ENCODE measurements at places on chromosomes 12 and 14.
A peak's percentile ranks its signal among the peaks of the same experiment; 100 is the strongest.

DNA sequence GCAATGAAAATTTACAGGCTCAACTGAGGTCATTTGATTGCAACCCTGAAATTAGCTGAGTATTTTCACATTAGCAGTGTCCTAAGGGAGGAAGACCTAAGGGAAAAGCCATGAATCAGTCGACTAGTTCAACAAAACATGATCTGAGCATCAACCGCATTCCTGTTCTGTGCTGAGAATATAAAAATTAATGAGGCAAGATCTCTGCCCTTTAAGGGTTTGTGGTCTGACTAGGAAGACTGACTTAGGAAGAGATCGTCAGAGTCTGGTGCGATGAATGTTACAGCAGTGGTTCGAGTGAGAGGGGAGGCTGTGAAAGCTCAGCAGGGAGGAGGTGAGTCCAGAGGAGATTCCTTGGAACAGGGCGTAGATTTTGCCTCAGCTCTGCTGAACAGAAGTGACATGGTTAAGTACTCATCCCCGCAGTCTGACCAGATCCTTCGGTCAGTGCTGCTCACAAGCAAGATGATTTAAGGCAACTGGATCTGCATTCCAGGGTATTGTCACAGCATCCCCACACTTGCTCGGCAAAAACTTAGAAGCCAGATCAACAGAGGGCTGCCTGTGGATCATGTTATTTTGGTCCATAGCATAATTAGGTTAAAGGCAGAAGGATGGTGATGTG lies 49.6 kb downstream of the BMAL2 start:
- no peak for DNase-seq

DNA sequence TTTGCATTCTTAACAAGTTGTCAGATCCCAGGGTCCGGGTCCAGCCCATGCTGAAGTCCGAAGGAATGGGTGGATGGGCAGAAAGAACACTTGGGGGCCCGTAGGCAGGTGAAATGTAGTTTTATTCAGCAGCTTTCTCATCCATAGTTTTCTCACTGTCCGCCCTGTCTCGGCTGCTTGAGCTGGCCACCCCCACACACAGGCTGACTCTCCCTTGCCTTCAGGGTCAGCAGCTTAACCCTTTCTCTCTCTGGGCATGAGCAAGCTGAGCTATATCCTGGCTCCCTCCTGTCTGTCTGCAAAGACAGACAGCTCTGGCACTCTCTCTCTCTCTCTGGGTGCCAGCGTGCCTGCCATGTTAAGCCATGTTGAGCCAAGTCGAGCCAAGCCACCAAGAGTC lies 163.9 kb downstream of the PTCSC3 start:
- DNase-seq = no peak

DNA sequence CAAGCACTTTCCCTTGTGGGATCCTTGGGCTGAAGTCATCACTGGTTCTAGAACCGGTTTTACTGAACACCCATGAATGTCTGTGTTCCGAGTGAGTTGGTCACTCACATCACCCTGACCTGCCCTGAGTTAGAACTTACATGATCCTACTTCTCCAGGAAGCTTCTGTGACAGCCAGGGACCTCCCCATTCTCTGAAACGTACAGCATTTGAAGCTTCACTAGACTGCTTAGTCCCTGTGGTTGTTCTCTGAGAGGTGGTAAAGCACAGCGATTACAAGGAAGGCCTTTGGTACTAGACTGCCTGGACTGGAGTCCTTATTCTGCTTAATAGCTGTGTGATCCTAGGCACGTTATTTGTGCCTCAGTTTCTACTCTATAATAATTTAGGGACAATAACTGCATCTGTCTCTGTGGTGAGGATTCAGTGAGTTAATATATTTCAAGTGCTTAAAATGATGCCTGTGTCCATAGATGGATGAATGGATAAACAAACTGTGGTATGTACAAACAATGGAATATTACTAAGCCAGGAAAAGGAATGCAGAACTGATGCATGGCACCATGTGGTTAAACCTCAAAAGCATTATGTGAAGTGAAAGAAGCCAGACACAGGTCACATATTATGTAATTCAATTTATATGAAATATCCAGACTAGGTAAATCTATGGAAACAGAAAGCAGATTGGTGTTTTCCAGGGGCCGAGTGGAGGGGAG lies 54.7 kb upstream of the DDX11 start:
- no peak for DNase-seq

DNA sequence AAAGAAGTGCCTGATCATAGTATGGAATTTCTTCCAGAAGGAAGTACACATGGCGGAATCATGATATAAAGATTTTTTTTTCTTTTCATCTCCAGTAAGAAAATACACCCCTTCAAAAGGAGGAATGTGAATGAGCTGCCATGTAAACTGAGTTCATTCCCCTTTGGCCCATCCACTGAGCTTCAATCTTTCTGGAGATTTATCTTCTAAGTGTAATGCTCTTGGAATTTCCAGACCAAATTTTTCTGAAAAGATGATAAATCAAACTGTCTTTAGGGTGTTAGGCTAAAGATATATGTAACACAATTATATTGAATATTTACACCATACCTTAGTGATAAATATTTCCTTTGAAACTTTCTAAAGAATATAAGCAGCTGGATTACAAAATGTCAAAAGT lies 5.2 kb downstream of the DCN start:
- DNase-seq = no peak

DNA sequence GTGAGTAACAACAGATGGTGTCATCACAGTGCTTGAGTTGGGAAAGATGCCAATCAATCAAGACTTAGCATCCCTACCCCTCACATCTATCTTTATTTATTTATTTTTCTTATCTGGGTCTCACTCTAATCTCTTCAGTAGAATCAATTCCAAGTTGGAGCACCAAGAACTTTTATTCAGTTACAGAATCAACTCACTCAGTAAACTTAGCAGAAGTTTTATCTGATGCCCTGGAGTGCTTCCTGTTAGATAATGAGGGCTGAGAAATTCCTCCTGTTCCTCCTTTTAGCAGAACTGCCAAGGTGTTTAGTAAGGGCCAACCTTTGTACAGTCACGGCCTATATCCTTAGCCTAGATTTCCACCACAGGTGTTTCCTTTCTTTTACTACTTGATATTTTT lies 11.3 kb upstream of the SLC5A8 start:
- no peak for DNase-seq

DNA sequence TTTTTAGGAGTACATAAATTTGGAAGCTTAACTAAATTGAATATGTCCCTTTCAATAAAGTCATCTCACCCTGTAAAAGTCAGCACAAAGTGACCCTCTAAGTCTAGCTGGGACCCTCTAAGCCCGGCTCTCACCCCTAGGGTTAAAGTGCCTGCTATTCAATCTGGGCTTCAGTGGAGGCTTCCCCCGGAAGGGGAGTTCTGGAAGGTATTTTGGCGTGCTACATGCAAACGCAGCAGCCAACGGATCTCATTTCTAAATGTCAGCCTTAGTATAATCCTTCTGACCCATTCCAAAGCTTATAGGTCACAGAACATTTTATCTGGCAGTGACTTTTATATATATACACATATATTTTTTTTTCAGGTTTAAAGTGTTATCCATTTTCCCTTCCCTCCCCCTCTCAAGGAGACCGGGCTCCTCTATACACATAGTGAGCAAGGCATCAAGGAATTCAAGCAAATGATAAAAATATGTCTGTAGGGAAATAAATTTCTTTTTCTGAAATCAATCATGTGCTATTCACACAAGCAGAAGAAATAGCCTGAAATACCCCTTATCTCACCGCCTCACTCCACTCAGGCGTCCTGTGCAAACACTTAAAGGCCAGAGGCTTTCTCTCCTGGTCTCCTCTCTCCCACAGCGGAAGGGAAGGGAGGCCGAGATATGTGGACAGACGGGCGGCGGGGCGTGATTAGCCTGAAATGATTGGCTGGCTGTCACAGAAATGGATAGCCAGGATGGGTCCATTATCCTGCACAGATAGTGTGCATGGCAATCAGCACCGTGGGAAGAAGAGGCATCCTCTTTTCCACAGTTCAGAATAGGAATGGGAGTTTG lies 301.7 kb downstream of the GALC start:
- DNase-seq = no peak

DNA sequence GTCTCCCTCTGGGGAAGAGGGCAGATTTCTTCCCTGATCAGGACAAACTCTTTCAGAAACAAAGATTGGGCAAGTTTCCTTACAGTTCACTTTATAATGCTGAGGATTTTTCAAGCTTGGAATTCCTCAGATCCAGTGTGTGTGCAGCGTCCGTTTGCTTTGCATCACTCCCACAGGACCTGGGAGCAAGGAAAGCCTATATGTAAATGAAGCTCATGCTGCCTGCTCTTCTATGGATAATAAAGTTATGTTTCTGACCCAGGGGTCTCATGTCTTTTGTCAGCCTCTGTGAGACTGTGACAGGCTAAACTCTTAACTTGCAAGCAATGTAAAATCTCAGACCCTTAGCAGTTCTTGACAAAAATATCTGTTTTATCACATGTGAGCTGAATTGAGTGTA lies 41.6 kb downstream of the TRHDE start:
- no peak for DNase-seq

- DNase-seq = no peak
These were observed 81.2 kb downstream of the PITPNM2 start for GRCh38 chr12:123069436-123070266.

GRCh38 chr14:96055065-96055752 lies 16.0 kb downstream of the C14orf132 start:
- DNase-seq = no peak

DNA sequence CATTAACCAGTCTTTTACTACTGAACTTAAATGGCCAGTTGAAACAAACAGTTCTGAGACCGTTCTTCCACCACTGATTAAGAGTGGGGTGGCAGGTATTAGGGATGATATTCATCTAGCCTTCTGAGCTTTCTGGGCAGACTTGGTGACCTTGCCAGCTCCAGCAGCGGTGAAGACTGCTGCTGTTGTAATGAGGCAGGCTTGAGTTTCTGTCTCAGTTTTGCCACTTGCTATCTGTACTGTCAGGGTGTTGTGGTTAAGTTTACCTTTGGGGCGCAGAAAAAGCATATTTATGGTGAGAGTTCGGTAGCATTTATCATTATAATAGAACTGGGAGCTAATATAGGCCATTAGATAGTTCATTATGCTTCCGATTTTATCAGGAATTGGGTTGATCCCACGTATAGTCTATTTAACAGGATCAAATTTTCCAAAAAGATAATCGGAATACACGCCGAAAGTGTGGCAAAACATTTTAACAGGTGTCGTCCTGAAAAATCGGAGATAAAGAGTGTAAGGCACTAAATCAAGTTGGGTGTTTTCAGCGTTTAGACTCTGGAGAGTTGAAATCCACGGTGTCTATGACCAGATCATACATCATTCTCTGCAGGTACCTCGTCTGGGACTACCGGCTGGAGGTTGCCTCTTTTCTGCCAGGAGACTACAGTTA lies 688 bp upstream of the NECAP1 start:
- peak; percentile 27 for DNase-seq

DNA sequence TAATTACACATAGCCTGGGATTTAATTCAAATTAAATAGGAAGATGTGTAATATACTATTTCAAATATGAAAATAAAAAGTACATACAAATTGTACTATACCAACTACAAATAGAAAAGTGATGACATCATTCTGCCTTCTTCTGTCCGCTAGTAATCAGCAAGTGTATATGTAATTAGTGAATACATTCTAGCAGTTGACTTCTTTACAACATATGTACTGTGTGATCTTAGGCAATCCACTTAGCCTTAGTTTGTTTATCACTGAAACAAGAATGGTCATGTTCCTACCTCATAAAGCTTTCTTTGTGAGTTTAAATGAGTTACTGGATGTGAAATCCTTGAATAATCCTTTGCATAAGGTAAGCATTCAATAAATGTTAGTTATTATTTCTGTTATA lies 7.8 kb upstream of the LUM start:
- no peak for DNase-seq

GRCh38 chr12:120249875-120250795 lies 15.4 kb downstream of the PXN start:
- no peak for DNase-seq

DNA sequence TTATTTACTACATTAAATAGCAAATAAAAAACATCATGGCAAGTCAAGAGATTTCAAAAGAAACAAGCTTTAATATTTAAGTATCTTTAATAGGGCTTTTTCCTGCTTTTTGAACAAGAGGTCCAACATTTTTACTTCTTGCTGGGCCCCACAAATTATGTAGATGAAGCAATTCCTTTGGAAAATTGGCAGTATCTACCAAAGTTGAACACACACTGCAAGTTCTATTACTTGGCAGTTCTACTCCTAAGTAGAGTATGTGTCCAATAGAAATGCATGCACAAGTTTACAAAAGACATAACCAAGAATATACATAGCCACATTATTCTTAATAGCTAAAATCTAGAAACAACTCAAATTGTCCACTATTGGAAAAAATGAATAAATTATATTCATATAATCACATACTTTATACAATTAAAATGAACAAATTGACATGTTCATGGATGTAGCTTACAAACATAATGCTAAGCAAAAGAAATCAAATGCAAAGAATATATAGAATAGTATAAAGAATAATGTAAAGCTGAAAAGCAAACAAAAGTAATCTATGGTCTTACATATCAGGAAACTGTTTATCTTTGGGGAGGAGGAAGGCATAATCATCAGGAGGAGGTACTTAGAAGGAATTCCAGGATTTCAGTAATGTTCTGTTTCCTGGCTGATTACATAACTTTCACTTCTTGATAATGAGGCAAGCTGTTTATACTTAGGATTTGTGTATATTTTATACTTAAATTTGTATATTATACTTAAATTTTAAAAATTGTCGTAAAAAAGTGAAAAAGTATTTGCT lies 6.5 kb upstream of the TMBIM4 start:
- DNase-seq = no peak

- DNase-seq = no peak
These were observed 24.3 kb downstream of the ALG10 start for GRCh38 chr12:34046570-34046969.

DNA sequence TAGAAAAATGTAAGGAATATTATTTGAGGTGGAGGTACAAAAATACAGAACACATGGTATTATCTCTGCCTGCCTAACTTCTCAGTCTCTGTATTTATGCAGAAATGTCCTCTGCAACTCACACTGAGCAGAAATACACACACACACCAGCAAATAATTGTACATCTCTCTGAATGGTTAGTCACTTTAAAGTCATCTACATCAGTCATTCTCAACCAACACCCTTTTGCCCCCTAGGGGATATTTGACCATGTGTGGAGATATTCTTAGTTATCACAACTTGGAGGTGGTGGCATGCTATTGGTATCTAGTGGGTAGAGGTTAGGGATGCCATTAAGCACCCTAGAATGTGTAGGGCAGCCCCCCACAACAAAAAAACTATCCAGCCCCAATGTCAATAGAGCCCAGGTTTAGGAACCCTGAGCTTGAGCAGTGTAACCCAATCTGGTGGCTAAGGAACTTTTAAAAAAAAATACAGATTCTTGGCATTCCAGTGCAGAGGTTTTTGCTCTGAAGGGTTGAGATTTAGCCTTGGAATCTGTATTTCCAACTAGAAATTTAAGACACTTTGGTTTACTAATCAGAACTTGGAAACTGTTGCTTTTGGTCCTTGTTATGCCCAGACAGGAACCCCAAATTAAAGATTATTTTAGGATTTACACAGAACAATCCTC lies 183.8 kb downstream of the TBX5 start:
- no peak for DNase-seq

GRCh38 chr12:53214221-53214620 lies 7.2 kb upstream of the ITGB7 start:
- no peak for DNase-seq

GRCh38 chr12:120373683-120374082 lies 4.7 kb upstream of the MSI1 start:
- no peak for DNase-seq
